ENCODE measurements at places on chromosomes 3 and 15. TPM values are rescaled to one million over a fixed set of nuclear protein-coding genes. Genes with fewer than 3 reads are reported as not detected.

DNA sequence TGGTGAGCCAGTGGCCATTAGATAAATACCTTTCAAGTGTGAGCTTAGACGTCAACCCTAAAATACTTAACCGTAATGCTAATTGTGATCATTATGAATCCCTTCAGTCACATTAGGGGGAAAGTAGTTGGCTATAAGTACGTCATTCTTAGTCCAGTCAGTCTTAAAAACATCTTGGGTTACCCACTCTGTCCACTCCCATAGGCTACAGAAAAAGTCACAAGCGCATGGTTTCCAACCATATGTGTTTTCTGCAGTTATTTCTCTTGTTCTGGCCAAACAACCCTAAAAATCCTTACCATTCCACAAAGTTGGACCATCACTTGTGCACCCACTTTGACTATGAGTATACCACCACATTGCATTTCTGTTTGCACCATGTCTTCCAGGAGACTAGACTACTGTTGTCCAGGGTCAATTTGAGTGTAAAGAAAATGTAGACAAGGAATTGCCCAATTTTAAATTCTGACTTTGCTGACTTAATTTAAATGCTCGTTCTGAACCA is 3.3 kb downstream of the RPL15 start:
- peak overlapping the region; percentile 15 for H3K27ac ChIP-seq
- peaks cover 9% of the 10 kb centered on the region for H3K4me1 ChIP-seq
- H3K27me3 ChIP-seq = no peaks in the 10 kb centered on the region
- H3K4me3 ChIP-seq = no peak overlapping the region
- H3K36me3 ChIP-seq = peaks cover 21% of the 10 kb centered on the region
- DNase-seq = no peak

DNA sequence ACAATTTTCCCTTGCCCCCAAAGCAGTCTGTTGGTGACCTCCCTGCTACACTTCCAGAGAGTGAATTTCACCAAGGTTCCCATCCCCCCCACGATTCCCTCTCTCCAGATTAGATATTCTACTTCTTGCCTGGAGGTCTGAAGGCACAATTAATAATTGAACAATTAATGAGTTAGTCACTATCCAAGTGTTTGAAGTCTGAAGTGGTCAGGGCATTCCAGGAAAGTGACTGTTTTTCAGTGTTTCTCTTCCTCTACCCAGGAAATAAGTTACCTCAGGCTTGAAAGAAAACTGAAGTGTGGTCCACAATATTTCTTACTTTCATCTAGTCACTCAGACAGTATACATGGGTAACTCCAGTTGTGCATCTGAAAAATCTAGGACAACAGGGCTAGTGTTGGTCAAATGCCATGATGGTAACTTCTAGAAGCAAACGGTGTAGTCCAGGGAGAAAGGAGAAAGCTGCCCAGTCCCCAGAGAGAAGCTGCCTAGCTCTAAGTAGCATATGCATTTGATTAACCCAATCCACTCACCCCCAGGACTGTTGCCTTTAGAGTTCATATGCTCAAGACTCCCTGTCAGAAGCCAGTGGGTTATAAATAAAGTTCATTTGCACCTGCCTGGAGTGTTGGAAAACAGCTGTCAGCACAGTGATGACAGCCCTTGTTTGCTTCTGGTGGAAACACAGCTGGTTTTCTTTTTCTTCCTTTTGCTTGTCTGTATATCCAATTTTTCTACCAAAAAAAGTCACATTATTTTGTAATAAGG is 2.3 kb upstream of the TM4SF4 start:
- no peaks in the 10 kb centered on the region for H3K36me3 ChIP-seq
- no peaks in the 10 kb centered on the region for H3K27me3 ChIP-seq
- peak; percentile 55 for DNase-seq
- H3K4me1 ChIP-seq = peaks cover 5% of the 10 kb centered on the region

- no peaks in the 10 kb centered on the region for H3K27me3 ChIP-seq
- no peaks in the 10 kb centered on the region for H3K36me3 ChIP-seq
- no peak for DNase-seq
- H3K4me1 ChIP-seq = no peaks in the 10 kb centered on the region
Measured at GRCh38 chr3:112253301-112253971, 40.6 kb downstream of the SLC9C1 start.

DNA sequence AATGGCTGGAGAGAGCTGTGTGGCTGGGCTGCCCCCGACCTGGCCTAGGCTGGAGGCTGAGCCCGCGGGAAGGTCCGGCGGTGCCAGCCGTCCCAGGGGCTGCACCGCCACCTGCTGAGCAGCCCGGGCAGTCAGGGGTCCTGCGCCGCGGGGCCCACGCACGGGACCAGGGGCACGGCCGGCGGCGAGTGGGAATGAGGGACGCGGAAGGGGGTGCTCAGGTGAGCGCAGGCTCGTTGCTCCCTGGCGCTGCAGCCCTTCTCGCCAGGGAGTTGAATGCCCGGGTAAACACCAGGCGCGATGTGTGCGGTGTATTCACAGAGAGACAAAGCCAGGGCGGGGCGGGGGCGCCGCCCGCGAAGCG is 666 bp upstream of the SEMA3F start:
- no peaks in the 10 kb centered on the region for H3K36me3 ChIP-seq
- H3K27ac ChIP-seq = no peak overlapping the region
- H3K27me3 ChIP-seq = no peaks in the 10 kb centered on the region
- H3K4me3 ChIP-seq = peak overlapping the region; percentile 47
- no peak for DNase-seq
- H3K4me1 ChIP-seq = peaks cover 36% of the 10 kb centered on the region

GRCh38 chr3:184814214-184814613 is 2.2 kb downstream of the VPS8 start:
- no peak overlapping the region for H3K27ac ChIP-seq
- H3K4me3 ChIP-seq = no peak overlapping the region
- DNase-seq = no peak
- H3K4me1 ChIP-seq = peaks cover 7% of the 10 kb centered on the region
- H3K27me3 ChIP-seq = no peaks in the 10 kb centered on the region

GRCh38 chr3:165854696-165855095 is 17.5 kb upstream of the BCHE start:
- H3K4me1 ChIP-seq = no peaks in the 10 kb centered on the region
- DNase-seq = peak; percentile 24
- H3K4me3 ChIP-seq = no peak overlapping the region
- no peak overlapping the region for H3K27ac ChIP-seq

The VILL gene
- 2.5 TPM for total RNA-seq

The MINAR1 gene
- total RNA-seq = 3.3 TPM

The HYAL2 gene
- 124 TPM for total RNA-seq

The PLCB2 gene
- 16.9 TPM for total RNA-seq

The IL5RA gene
- total RNA-seq = 0.07 TPM

The GUCA1C gene
- total RNA-seq = not detected

The ARPIN gene
- 19.4 TPM for total RNA-seq

The ALDH1A2 gene
- 6.6 TPM for total RNA-seq

Measured in cardiac muscle cell (in vitro differentiated cells and primary cell).